GM23248 (cell line): ENCODE measurements at places on chromosomes 7 and 10. TPM values are rescaled to one million over a fixed set of nuclear protein-coding genes. Genes with fewer than 3 reads are reported as not detected.

- H3K4me1 ChIP-seq: no peaks in the 10 kb centered on the region
- H3K27me3 ChIP-seq: no peaks in the 10 kb centered on the region
- H3K27ac ChIP-seq: no peak overlapping the region
- no peaks in the 10 kb centered on the region for H3K36me3 ChIP-seq
- no peak for DNase-seq
Measured at GRCh38 chr10:88136712-88137111, 273.3 kb downstream of the PTEN start.

DNA sequence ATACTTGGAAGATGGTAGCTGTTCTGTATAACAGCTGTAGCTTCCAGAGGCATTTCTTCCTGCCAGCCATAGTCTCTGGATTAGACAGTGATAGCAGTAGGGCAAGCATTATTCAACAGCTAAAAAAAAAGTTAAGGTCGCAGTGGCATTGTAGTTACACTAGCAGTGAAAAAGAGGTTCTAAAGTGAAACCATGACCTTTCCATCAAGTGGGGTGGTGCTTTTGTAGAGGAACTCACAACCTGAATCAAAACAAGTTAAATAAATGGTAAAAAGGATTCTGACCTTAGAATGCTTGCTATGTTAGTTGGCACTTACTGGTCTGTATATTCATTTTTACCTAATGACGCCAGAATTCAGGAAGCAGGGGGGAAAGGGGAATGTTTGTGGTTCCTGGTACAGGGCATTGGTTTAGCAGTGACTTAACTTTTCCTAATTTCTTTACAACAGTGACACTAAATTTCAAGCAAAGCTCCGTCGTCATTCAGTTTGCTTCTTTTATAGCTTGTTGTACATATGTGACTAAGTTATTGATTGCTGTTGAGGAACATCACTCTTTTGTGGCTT, 55.0 kb downstream of the GBF1 start:
- peak overlapping the region; percentile 81 for H3K27ac ChIP-seq
- peaks cover 11% of the 10 kb centered on the region for H3K4me1 ChIP-seq
- H3K36me3 ChIP-seq: no peaks in the 10 kb centered on the region
- H3K4me3 ChIP-seq: peak overlapping the region; percentile 32
- DNase-seq: peak; percentile 79
- H3K27me3 ChIP-seq: no peaks in the 10 kb centered on the region

DNA sequence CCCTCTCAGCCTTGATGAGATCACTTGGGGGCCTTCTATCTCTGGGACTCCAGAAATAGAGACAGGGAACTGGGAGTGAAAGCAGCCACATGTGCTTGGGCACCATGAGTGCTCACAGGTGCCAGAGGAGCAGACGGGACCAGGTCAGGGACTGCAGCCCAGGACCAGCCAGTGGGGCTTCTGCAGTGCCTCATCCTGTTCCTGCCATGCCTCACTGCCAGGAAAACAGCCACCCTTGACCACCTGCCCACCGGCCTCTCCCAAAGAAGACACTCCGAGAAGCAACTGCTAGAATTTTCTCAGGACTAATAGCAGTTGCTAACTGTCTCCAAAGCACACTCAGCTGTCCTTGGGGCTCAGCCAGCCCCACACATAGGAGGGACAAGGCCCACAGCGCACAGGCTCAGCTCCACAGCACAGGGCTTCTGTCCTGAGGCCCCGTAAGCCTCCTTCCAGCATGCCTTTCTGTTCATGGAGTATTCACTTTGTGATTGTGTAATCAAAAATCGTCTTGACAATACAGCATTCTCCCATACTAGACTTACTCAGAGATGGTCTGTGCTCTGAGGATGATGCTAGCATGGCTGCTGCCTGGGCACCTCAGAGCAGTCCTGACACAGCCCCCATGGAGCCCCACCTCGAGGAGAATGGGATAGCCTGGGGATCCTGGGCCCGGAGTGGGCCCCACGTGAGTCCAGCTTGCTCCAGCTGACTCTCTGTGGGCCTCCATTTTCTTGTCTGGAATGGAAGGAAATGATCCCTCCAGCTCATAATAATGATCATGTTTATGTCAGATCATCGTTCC, 115.7 kb upstream of the RET start:
- H3K4me1 ChIP-seq: no peaks in the 10 kb centered on the region
- no peak for DNase-seq
- H3K36me3 ChIP-seq: no peaks in the 10 kb centered on the region

- no peak overlapping the region for H3K4me3 ChIP-seq
- DNase-seq: peak; percentile 85
- H3K4me1 ChIP-seq: peaks cover 28% of the 10 kb centered on the region
- H3K27ac ChIP-seq: peak overlapping the region; percentile 76
Measured at GRCh38 chr10:103695584-103696005, 159.8 kb downstream of the SH3PXD2A start.

DNA sequence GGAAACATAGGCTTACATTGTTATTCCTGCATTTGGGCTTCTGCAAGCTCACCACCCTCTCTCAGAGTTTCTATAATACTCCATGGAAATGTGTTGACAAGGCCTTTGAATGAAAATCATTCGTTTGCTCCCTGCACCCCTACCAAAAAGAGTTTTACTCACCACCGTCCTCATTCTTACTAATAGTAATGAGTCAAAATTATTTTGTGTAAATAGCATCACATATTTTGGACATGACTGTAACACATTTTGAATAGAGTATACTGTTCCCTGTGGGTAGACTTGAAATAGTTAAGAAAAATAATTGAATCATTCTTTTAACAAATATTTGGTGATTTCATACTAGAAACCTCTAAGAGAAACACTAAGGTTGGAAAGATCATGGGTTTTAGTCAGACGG, 84.6 kb downstream of the AKAP9 start:
- peak; percentile 85 for DNase-seq
- H3K36me3 ChIP-seq: peaks cover 23% of the 10 kb centered on the region
- no peaks in the 10 kb centered on the region for H3K27me3 ChIP-seq
- peak overlapping the region; percentile 5; the same call in 1 of the 2 replicates for H3K4me3 ChIP-seq
- peak overlapping the region; percentile 58 for H3K27ac ChIP-seq
- peaks cover 26% of the 10 kb centered on the region for H3K4me1 ChIP-seq

DNA sequence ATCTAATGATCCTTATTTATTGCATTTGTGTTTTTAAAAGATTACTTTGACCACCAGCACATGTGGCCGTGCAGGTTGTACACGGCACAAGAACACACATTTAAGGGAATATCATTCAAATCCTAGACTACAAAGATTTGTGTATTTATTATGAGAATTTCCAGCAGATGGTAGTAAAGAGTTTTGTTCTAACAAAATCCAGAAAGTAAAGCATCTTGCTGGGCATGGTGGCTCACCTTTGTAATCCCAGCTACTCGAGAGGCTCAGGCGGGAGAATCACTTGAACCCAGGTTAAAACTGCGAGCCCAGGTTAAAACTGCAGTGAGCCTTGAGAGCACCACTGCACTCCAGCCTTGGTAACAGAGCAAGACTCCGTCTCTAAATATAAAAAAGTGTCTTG, 31.5 kb downstream of the MACROH2A2 start:
- no peaks in the 10 kb centered on the region for H3K36me3 ChIP-seq
- H3K27me3 ChIP-seq: no peaks in the 10 kb centered on the region
- DNase-seq: no peak
- no peaks in the 10 kb centered on the region for H3K4me1 ChIP-seq

GRCh38 chr10:88065383-88066049, 202.1 kb downstream of the PTEN start:
- DNase-seq: no peak
- peaks cover 17% of the 10 kb centered on the region for H3K4me1 ChIP-seq
- no peak overlapping the region for H3K4me3 ChIP-seq
- H3K27me3 ChIP-seq: no peaks in the 10 kb centered on the region
- H3K27ac ChIP-seq: no peak overlapping the region

DNA sequence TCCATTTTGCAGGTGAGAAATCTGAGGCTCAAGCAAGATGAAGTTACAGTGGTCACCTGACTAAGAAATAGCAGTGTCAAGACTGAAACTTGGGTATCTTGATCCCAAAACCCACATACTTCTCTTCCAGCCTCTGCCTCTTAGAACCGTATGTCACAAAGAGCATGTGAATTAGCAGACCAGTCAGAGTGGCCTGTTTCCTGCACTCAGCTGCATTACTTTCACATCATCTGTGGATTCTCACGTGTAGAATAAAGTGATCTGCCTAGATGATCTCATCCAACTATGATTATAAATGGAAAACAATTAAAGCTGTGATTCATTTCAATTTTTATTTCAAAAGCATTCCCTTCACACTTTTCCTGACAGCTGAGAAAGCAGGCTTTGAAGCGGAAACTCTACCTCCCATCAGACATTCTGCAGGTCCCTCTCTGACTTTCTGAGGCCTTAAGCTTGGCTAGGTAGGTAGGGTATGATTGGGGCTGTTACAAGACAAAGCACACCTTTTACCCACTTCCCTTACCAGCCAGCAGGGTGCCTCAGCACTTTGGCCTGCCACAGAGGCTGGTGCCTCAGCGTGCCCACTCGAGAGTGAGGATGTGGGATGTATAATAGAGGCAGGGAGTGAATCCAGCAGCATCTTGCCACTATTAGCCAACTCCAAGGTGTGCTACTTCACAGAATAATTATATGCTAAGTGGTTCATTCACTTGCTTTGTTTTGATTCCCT, 70.2 kb upstream of the PDE1C start:
- no peaks in the 10 kb centered on the region for H3K4me1 ChIP-seq
- DNase-seq: no peak
- no peak overlapping the region for H3K4me3 ChIP-seq

PCDH15 gene
- total RNA-seq: not detected in 2 replicates

YWHAG gene
- total RNA-seq: 56.0 TPM in 2 replicates

ADAP1 gene
- total RNA-seq: 0.38 and 1.1 TPM in 2 replicates

NOS3 gene
- total RNA-seq: 0.13 and 0.32 TPM in 2 replicates

FZD8 gene
- total RNA-seq: 22.3 and 25.5 TPM in 2 replicates

REEP3 gene
- 72.1 and 76.6 TPM in 2 replicates for total RNA-seq

MMP21 gene
- not detected in 2 replicates for total RNA-seq

PTER gene
- 13.3 and 14.2 TPM in 2 replicates for total RNA-seq

SUPV3L1 gene
- 18.2 and 29.9 TPM in 2 replicates for total RNA-seq

HOXA5 gene
- total RNA-seq: 0.25 and 4.0 TPM in 2 replicates
